Vein endothelial cell (primary cell): ENCODE measurements at places on chromosomes 6 and 20. TPM values are rescaled to one million over a fixed set of nuclear protein-coding genes. Genes with fewer than 3 reads are reported as not detected.

The RNF114 gene
- 80.0 and 96.7 TPM in 2 replicates for total RNA-seq

The KAT14 gene
- 10.8 and 12.3 TPM in 2 replicates for total RNA-seq

The SLC12A5 gene
- total RNA-seq, result 0.86 and 1.6 TPM in 2 replicates

The DNAH8 gene
- total RNA-seq, result under 0.01 TPM in 2 replicates

The OXT gene
- not detected in 2 replicates for total RNA-seq

The KIAA1586 gene
- 13.7 and 15.0 TPM in 2 replicates for total RNA-seq

The XRN2 gene
- 82.6 and 100 TPM in 2 replicates for total RNA-seq

The TCP1 gene
- total RNA-seq, result 261 and 310 TPM in 2 replicates

The ADTRP gene
- 4.1 and 7.2 TPM in 2 replicates for total RNA-seq

The SLC26A8 gene
- 0.38 TPM in 1 of 2 replicates, not detected in the other for total RNA-seq

The IRF4 gene
- total RNA-seq, result 0.29 TPM in 1 of 2 replicates, not detected in the other

The KCNS1 gene
- total RNA-seq, result 0.19 and 0.33 TPM in 2 replicates

The CDH4 gene
- 0.10 and 1.6 TPM in 2 replicates for total RNA-seq

The ZSCAN31 gene
- 6.9 and 11.6 TPM in 2 replicates for total RNA-seq
